Fibroblast of skin of left quadriceps (primary cell): ENCODE measurements at places on chromosomes 1 and 21.

GRCh38 chr1:115757856-115758255 is 10.7 kb downstream of the CASQ2 start:
- DNase-seq, result no peak

- no peak for DNase-seq
Observed at GRCh38 chr1:90317628-90318027, 322.7 kb downstream of the ZNF326 start.

- no peak for DNase-seq
Observed at GRCh38 chr1:54846716-54847284, 40.2 kb downstream of the DHCR24 start.

DNA sequence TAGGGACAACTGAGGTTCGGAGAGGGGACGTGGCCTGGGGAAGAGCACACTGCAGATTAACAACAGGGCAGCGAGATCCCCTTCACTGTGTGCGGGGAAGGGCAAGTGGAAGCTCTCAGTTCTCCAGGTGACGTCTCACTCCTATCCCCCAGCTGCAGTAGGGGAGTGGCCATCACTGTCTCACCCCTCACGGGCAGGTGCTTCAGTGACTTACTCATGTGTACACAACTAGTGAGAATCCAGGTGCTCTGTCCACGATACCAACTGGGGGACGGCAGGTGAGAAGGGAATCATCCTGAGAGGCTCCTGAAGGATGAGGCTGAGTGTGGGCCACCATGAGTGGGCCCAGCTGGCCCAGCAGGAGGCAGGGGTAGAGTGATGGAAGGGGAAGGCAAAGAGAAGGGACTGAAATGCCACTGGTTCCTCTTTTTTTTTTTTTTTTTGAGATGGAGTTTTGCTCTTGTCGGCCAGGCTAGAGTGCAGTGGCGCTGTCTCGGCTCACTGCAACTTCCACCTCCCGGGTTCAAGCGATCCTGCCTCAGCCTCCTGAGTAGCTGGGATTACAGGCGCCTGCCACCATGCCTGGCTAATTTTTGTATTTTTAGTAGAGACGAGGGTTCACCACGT is 25.9 kb downstream of the RHBG start:
- DNase-seq, result no peak
